ENCODE measurements at places on chromosomes 13 and 19.
A peak's percentile ranks its signal among the peaks of the same experiment; 100 is the strongest.

DNA sequence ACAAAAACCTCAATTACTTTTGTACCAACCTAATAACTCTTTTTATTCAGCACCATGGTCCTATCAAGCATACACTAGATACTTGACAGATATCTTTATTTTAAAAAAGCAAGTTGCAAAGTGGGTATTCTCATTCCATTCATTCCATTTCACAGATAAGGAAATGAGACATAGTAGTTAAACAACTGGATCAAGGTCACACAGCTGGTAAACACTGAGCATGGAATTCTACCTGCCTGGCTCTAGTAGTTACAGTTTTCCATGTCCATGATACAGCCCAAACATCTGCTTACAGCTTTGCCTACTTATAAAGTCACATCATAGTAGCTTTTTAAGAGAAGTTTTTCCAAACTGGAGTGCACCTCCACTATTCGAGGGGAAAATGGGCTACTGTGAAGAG is 57.1 kb upstream of the SERTM1 start:
- DNase-seq: no peak

DNA sequence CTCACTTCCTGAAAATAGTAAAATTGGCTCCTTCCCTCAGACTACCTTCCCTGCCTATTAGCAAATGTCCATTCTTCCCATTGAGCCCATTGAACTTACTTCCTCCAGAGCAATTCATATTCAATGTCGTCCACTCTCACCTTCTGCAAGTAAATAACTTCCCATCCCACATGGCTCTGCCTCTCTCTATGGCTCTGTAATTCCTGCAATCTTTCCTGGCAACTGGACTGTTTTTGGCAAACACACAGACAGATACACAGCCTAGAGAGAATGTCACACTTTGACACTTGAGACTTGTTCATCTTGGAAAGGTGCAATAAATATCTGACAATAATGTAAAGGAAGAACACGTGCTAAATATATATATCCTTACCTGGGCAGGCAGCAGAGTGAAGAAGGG is 18.3 kb downstream of the UQCRFS1 start:
- DNase-seq: no peak

GRCh38 chr19:46812977-46813838 is 24.8 kb upstream of the SLC1A5 start:
- no peak for DNase-seq

DNA sequence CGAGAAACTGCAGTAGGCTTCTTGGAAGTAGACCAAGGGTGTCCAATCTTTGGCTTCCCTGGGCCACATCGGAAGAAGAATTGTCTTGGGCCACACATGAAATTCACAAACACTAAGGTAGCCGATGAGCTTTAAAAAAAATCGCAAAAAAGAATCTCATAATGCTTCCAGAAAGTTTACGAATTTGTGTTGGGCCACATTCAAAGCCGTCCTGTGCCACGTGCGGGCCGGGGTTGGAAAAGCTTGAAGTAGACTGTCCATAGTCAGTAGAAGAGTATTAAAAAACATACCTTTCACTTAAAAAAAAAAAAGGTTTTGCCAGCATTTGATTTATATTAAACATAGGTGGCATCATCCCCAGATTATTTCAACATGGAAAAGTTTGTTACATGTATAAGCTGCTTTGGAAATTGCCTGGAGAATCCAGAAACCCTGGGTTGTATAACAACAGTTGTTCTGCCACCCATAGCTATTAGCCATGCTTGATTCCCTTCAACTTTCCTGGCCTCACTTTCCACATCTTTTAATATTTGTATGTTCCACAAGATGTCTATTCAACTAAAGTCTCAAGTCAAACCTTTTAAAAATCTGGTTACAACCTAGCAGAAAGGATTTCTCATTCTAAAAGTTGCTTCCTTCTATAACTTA is 1.0 kb downstream of the IFT88 start:
- no peak for DNase-seq

DNA sequence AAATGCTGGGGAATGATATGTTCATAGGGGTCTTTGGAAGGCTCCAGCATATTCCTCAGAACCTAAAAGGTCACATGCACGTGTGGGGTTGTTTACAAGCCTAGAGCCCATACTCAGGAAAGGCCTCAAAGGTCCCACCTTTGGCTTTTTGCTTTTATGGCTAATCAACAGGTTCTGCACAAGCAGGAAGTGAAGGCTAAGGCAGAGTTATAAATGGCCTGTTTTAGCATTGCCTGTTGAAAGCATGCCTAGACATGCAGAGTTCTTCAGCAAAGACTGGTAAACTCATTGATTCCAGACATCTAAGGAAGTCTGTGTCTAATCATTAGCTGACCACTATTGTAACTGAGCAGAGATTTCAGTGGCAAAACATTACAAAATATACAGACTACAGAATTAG is 198.3 kb downstream of the KCNRG start:
- DNase-seq: no peak

DNA sequence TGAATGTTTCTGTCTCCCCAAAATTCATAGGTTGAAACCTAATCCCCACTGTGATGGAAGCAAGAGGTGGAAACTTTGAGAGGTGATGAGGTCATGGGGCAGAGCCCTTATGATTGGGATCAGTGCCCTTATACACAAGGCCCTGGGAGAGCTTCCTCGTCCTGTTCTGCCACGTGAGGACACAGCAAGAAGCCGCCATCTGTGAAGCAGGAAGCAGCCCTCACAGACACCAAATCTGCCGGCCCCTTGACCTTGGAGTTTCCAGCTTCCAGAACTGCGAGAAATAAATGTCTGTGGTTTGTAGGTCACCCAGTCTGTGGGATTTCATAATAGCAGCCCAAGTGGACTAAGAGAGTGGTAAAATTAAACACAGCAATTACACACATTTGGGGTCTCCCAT is 737.4 kb downstream of the UQCRFS1 start:
- DNase-seq: no peak

DNA sequence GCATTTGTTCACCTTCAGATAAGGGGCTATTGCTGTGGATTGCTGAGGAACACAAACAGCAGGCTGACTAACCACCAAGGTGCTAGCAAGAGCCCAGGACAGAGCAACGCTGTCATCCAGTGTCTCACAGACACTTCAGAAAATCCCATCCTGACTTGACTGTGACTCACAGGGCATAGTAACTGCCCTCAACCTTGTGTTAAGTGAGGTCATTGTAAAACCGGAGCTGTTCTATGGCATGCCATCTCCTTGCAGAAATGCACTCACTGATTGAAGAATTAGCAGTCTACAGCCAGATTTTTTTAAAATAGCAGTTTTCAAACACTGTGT is 51.1 kb downstream of the TNFRSF19 start:
- DNase-seq: no peak

DNA sequence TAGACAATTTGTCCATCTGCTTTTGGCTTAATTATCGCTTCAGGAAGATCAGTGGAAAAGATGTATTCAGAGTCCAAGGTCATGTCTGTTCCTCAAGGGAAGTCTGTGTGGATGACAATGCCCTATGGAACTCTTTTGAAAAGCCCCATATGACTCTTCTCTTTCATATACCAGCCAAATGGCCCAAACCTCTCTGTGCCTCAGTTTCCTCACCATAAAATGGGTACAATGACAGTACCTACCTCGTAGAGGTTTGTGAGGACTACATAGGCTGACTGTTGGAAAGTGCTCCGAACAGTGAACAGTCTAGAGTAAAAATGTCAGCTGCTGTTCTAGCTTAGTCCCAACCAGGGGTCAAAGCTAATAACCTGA is 104.6 kb downstream of the COL4A2 start:
- no peak for DNase-seq

- peak; percentile 47 for DNase-seq
These were observed 26.4 kb downstream of the PTPRS start for GRCh38 chr19:5314012-5314906.

DNA sequence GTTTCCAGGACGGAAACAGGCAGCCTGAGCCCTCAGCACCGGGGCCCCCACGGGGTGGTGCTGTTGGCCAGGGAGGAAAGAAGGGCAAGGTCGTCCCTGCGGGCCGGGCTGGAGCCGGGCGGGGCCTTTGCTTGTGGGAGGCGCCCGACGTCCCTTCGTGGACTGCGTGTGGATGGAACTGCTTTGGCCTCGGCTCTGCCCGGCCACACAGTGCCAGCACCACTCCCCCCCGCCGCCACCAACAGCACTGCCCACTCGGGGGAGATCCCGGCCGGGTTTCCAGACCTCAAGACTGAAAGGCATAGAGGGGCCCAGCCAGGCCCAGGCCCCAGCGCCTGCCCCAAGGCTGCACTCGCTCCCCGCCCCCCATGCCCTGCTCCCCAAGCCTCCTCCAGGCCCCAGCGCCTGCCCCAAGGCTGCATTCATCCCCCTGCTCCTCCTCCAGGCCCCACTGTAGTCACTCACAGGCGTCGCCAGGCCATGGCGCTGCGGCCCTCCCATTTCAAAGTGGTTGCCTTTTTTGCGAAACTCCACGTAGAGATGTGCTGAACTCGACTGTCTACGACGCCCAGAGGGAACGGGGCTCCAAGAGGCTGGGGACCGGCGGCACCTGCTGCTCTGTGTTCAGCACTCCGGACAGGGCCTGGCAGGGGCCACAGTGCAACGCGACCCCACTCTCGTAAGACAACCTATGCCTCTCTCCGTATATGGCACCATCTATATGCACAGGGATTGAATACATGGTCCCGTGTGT is 22.5 kb downstream of the C13orf46 start:
- DNase-seq: no peak

GRCh38 chr19:33252971-33253370 is 27.3 kb upstream of the SLC7A10 start:
- no peak for DNase-seq

GRCh38 chr13:89982407-89983095 is 1364.9 kb upstream of the MIR17HG start:
- no peak for DNase-seq

- no peak for DNase-seq
These were observed 98.7 kb downstream of the FAM216B start for GRCh38 chr13:42880056-42880605.

DNA sequence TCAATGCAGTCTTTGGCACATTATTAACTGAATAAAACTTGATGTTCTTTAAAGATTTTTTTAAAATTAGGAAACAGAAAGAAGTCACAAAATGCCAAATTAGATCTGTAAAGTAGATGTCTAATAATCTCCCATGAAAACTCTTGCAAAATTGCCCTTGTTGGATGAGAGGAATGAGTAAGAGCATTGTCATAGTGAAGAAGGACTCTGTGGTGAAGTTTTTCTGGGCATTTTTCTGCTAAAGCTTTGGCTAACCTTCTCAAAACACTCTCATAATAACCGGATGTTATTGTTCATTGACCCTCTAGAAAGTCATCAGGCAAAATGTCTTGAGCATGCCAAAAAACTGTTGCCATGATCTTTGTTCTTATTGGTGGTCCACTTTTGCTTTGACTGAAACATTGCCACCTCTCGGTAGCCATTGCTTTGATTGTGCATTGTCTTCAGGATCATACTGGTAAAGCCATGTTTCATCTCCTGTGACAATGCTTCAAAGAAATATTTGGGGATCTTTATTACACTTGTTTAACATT is 549.3 kb downstream of the LIG4 start:
- no peak for DNase-seq

DNA sequence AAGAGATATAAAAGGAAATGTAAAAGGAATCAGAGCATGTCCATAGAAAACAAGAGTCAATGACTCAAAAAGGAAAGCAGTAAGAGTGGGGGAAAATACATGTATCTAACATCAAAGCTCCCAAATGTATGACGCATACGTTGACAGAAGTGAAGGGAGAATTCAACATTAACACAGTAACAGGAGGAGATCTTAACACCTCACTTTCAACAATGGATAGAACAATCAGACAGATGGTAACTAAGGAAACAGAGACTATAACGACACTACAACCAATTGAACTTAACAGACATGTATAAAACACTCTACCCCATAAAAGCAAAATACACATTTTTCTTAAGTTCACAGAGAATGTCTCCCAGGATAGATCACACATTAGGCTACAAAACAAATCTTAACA is 774.8 kb upstream of the ARGLU1 start:
- no peak for DNase-seq

DNA sequence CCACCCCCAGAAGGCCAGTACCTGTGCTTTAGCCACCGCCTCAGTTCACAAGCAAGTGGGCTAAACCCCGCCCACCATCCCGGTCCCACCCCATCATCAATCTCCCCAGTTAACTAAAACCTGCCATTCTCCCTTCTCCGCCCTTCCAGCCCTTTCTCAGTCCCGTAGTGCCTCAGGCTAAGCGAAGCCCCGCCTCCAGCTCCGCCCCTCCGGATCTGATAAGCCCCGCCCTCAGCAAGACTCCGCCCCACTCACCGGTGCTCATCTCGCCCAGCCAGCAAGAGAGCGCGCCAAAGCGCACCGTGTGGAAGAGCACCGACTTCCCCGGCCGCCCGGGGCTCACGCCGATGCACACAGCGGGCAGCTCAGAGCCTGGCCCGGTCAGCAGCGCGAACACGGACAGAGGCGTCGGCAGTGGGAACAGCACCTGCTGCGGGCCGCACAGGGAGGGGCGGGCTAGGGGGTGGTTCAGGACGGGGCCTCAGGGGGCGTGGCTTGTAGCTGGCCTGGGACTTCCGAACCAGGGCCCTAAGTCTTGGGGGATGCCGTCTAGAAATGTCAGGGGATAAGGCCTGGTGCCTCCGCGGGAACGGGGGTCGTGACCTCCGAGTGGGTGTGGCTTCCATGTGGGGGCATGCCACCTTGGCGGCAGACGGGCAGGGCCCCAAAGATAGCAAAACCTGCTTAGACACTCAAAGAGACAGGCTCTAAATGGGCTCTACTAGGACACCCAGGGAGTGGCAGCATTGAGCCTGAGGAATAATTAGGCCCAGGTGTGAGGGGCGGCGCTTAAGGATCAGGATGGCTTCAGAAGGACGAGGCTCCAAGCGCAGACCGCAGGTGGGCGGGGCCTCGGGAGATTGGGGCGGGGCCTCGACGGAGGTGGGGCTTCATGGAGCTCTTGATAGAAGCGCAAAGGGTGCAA is 21.4 kb downstream of the MAP4K1 start:
- DNase-seq: no peak

GRCh38 chr13:110419381-110419791 is 112.3 kb downstream of the COL4A2 start:
- no peak for DNase-seq

GRCh38 chr13:47148543-47148942 is 251.7 kb upstream of the HTR2A start:
- no peak for DNase-seq
